ENCODE measurements at places on chromosomes 11 and 22. TPM values are rescaled to one million over a fixed set of nuclear protein-coding genes. Genes with fewer than 3 reads are reported as not detected.

DNA sequence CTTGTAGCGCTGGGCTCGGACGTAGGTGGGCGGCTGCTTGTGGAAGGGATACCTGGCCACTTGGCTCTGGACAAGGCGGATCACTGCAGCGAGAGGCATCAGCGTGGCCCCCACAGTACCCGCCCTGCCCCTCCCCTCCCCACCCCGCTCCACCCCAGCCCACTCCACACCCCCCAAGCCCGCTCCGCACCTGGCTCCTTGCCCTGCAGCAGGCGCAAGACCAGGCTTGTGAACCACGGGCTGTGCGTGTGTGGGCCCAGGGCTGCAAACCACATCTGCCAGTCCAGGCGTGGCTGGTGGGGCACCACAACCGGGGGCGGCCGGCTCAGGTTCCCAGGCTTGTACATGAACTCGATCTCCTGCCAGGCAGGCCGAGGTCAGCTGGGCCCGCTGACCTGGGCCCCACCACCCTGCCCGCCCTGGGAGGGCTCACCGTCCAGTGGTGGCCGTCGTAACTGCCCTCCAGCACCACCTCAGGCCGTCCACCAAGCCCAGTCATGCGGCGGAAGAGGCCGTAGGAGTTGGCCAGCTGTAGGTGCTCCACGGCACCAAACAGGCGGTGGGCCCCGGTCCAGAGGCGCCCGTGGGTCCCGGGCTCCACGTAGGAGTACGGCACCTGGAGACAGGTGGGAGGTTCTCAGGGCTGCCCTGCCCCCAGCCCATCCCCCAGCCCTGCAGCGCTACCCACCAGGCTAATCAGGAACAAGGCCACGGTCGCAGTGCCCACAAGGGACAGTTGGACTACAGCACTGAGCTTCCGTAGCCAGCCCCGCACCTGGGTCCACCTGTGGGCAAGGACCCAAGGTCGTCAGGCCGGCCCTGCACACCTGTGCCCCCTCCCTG, 2.9 kb downstream of the LMF2 start:
- no peak for DNase-seq

Gene GDPD4
- not detected for total RNA-seq

- peak; percentile 48 for DNase-seq
Measured at GRCh38 chr11:119149018-119149785, at the start of gene ABCG4. TSS of gene ABCG4 (plus strand) at chr11:119149052. CDS start at chr11:119149966, 914 bp downstream.

DNA sequence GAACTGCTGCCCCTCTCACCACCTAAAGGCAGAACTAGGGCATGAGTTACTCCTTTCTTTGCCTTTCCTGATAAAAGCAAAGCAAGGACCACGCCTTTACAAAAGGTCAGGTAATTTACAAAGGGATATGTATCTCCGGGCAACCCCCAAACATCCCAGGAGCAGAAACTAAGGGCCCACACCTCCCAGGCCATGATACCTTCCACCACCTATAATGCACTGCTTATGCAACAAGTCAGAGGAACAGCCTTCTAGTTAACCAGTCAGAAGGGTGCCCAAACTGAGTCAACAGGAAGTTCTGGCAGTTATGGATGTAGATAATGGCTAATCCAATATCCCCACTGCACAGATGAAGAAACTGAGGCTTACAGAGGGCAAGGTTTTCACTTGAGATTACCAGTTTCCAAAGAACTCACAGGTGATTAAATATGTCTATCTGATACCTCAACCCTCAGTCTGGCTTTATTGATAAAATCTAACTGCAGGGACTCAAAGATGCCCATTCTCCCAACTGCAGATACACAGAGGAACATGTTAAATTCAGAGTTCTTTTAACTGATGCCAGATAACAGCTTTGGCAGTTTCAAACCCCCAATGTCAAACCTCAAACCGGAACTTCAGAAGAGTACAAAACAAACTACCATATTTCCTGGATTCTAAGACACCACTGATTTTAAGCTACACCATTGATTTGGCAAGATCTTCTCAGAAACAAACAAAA, 16.8 kb upstream of the CASTOR1 start:
- DNase-seq: no peak

Gene SHANK3
- total RNA-seq: 20.6 TPM

GRCh38 chr22:37610480-37611129, 2.0 kb downstream of the GGA1 start:
- DNase-seq: no peak

Gene PDE3B
- total RNA-seq: 5.6 TPM

DNA sequence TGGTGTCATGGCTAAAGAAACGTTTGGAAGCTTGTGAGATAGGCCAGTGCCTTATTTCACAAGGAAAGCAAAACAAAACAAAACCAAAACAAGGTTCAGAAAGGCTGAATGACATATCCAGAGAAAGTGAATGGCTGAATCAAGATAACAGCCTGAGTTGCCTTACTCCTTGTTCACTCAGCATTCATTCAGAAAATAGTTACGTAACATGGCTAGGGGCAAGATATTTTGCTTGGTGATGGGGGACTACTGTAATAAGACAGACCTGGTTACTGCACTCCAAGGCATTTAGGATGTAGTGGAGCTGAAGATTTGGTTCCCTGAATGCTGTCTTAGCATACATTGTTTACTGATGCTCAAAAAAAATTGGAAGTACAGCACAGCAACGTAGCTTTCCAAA, 47.7 kb downstream of the C11orf91 start:
- DNase-seq: no peak

GRCh38 chr11:94776351-94777321, 8.5 kb downstream of the AMOTL1 start:
- peak; percentile 21 for DNase-seq

GRCh38 chr11:134369656-134370525, 38.1 kb downstream of the GLB1L2 start:
- DNase-seq: no peak

Gene ADORA2A
- total RNA-seq: 3.8 TPM

DNA sequence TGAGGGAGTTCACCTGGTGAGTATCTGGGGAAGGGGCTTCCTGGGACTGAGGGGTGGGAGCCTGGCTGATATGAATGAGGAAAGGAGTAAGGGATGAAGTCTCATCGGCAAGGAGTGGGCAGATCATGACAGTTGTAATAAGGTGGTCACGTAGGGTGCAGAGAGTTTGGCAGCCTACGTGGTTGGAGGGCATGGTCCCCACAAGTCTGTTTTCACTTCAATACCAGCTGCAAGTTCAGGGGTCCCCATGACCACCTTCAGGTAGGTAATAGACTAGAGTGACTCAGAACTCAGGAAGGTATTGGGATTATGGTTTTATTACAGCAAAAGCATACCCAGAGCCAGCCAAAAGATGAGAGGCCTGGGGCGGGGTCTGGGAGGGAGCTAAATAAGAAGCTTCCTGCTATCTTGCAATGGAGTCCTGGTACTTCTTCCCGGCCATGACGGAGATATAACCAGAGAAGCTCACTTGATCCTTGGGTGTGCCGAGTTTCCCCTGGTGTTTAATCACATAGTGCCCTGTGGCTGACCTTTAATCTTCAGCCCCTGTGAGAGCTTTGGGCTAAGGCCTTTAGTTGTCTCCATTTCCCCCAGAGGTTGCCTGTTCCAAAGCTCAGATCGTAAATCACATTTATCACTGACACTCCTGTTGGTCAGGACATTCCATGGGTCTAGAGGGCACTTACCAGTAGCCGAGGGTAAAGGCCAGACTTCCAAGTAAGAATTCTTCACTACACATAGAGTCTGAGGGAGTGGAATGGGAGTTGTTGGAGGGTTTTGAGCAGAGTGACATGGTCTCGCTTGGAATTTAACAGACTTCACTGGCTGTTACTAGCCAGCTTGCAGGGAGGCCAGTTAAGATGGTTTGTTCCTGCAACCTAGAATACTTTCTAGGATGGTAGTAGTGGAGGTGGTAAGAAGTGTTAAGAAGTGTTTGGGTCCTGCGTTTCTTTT, 9.1 kb downstream of the SLC3A2 start:
- DNase-seq: no peak

Gene DGCR6
- total RNA-seq: 5.9 TPM
